NCI-H1092 treated with DMSO at 0.1 percent for 48 hours (cell line): ENCODE measurements at places on chromosomes 2 and 18.
A peak's percentile ranks its signal among the peaks of the same experiment; 100 is the strongest.

GRCh38 chr2:101617796-101618195 is 79.7 kb upstream of the MAP4K4 start:
- no peak for DNase-seq

- DNase-seq, result no peak
These were observed 329.7 kb downstream of the FSIP2 start for GRCh38 chr2:186068139-186068801.

DNA sequence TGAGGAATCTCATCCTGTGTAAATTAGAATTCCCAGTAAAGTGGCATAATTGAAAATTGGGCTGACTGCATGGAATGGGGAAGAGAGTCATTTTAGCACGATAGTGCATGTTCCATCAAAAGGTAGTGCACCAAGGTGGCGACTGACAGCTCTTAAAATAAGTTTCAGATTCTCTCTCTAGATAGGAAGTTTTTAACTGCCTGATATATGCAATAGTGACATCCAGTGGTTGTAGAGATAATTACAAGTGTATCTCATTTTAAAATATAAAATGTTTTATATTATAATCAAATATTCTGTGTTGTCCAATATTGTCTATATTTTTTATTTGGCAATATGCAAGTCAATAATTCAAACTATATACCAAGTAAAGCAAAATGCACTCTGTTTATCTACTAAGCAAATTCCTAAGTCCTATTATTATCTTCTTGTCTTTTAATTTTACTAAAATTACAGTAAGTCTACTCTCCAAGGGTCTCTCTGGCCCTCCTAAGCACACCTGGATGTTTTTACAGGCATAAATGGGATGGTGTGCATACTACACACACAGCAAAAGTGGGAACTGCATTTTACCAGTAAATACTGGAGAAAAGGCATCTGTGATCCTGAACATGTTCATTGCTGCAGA is 397.7 kb upstream of the HNRNPA3 start:
- DNase-seq, result peak; percentile 30

- DNase-seq, result no peak
These were observed 40.0 kb downstream of the TEX44 start for GRCh38 chr2:231632559-231633142.

DNA sequence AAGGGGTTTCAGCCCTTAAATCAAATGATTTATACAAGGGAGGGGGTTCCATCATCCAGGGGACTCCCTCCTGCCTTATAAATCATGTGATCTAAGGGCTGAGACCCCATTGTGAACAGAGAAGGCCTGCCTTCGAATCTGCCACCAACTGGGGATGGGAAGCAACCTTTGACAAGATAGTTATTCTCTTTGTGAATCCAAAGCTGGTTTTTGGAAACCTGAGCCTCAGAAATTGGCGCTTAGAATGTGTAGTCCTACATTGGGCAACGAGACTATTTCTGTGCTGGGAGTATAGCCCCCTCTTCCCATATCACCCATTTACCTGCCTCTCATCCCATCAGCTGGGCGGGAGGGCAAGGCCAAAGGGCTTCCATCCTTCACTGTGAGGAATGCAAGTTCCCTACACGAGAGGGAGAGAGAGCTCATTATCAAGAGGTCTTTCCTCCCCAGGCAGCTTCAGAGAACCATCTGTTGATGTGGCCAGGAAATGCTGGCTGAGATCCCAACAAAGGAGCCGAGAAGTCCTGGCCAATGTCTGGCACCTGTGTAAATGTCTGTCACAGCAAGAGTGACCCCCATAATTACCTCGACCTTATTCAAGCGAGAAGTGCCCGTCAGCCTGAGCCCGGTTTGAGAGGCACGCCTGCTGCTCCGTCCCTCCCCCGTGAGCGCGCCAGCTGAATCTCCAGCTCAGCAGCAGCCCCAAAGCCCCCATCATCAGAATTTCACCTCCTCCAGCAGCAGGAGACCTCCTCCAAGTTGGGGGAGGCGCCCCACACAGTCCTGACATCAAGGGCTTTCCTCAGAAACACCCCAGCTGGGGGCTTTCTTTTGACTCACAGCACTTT is 48.4 kb upstream of the APCDD1 start:
- DNase-seq, result peak; percentile 89

DNA sequence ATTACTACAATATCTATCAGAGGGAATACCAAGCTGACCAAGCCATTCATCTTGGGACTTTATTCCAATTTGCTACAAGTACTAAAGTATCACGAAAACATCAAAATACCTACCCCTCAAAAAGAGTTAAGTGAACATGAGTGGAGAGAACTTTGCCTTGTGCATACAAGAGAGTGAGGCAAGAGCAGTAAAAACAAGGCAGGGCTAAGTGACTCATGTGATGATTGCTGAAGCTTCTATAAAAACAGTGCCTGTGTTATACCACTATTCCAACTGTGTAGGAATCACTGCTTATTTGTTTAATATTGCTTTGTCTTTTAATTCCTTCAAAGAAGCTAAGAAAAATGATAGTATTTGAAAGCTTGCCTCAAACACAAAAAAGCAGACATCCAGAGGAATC is 61.2 kb downstream of the FARSB start:
- DNase-seq, result no peak

DNA sequence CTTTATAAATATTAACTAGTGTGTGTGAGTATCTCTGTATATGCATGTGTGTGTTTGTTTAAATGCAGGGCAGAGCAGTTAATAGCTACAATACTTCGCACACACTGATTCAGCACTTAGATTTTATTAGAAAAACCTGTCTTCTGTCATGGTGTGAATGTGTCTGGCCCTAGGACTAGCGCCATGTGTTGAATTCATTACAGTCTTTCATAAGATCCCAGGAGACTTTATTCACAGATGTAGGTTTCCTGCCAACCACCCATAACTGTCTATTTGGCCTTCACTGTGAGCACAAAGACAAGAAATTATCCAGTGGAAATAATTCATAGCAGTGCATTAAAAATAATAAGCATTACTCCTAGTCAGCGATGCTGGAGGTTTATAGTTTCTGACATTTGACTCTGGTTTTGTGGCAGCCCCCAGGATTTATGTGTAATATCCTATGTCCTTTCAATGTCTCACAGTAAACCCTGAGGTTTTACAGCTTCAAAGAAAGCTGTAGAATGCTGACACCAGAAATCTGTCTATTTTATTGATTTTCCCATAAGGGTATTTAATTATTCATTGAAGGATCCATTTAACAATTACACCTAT is 93.9 kb downstream of the ZNF804A start:
- peak; percentile 82 for DNase-seq

- DNase-seq, result no peak
These were observed 39.9 kb upstream of the KLF11 start for GRCh38 chr2:10003206-10004125.

DNA sequence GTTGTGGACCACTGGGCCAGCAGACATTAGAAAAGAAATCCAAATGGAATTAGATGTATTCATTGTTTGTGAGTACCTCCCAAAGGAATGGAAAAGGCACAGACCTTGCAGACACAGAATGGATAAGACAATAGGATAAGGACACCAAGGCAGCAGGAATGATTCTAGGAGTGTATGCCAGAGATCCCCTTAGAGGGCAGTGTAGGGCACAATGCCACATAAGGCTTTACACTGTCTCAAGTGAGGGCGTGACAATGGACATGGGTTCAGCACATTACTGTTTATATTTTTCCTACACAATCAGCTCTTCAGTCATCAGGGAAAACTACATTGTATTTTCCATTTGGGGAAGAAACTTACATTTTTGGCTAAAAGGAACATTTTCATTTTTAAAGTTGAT is 250.9 kb downstream of the PTH2R start:
- DNase-seq, result no peak

DNA sequence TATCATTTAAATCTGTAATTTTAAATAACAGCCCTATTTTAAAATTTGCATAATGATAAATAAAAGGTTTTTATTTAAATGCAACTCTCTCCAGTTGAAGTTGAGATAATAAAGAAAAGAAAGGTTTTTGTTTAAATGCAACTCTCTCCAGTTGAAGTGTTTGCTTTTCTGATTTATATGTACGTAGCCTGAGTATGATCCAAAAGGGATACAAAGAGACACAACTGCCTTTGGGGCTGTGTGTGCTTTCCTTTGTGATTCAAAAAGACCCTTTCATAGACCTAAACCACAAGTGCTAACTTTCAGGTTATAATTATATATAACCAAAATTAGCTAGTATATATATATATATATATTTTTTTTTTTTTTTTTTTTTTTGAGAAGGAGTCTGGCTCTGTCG is 76.2 kb upstream of the MFF start:
- peak; percentile 59 for DNase-seq

DNA sequence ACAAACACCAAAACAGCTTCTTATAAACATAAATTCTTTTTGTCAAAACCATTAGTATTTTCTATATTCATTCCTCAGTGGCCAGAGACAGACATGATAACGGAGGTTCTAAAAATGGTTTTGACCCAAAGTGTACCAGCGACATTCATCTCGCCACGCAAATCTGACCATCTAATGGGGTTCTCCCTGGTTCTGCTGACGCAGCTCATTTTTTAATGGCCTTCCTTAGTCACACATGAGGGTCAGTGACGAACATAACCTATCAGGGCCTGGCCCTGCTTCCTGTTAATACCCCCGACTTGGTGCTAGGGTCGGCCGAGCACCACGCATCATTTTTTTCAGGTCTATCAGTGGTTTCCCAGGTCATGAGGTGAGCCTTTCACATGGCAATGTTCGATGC is 45.9 kb upstream of the ARL4C start:
- no peak for DNase-seq

DNA sequence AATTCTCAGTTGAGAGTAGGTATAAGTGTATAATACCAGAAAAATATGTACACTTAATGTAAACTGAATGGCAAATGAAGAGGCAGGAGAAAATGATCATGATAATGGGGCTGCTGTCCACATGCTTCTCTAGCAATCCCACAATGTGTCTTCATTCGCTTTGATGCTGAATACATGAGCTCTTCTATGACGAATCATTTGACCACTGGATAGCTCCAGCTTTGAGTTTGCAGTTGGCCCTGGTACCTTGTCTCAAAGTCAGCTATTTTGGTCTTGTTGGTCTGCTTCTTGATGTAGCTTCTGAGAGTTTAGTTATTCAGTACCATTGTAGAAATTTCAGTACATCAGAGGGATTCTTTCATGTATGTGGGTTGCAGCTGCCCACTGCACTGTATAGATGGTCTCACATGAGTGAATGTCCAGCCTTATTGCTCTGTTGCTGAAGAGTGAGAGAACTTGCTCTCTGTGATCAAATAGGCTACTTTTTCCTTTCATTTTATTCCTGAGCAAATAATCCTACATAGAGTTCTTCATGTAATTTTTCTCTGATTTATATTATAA is 105.1 kb downstream of the TTC27 start:
- DNase-seq, result no peak

GRCh38 chr2:88443353-88443938 is 9.0 kb downstream of the FOXI3 start:
- no peak for DNase-seq

- DNase-seq, result no peak
These were observed 921.4 kb downstream of the TRIB2 start for GRCh38 chr2:13638181-13638580.

GRCh38 chr2:133314795-133315194 is 253.5 kb downstream of the NCKAP5 start:
- no peak for DNase-seq

DNA sequence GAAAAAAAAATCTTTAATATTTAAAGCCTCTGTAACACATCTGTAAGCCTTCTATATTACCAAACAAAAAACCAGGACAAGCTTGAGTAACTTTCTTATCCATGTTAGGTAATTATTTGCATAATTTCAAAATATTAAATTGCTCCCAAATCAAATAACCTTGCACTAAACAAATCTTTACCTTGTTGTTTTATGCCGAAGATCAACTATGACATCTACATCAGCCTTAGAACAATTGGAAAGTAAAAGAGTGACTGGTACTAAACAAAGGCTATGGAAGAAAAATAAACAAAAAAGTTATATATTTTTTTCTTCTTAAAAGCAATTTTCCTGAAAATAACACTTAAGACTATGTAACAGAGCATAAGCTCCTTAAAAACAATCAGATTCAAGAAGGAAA is 71.2 kb upstream of the SLC25A52 start:
- DNase-seq, result no peak

GRCh38 chr2:199543606-199544172 is 86.0 kb upstream of the SATB2 start:
- DNase-seq, result no peak

DNA sequence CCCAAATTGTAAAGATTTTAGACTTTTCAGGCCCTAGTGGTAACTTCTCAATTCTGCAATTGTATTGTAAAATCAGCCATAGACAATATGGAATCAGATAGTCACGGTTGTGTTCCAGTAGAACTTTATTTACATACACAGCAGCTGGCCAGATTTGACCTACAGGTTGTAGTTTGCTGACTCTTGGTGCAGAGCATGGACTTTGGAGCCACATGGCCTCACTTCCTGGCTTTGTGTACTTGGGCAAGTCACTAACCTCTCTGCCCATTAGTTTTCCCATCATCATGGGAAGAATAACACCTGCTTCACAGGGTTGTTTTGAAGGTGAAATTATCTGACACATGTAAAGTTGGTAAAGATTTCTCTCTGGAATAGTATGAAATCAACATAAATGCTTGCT is 147.6 kb downstream of the TMEM200C start:
- no peak for DNase-seq

- DNase-seq, result no peak
These were observed 12.4 kb downstream of the GALNT5 start for GRCh38 chr2:157269922-157270321.

DNA sequence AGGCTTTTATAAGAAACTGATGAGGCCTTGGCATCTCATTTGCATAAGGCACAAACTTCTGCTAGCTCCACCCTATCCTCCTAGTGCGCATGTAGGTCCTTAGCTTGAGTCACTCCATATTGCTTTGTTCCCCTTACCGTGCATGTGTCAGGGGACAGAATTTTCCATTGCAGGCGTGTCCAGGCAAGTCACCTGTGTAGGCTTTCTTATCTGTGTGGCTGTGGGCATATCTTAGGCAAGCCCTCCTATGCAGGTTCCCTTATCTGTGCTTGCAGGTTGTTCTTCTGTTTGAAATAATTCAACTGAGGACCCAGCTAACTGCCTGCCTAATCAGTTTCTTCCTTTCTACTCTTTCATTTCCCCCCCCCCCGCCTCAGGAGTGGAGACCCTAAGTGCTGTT is 63.3 kb upstream of the CDCA7 start:
- no peak for DNase-seq

DNA sequence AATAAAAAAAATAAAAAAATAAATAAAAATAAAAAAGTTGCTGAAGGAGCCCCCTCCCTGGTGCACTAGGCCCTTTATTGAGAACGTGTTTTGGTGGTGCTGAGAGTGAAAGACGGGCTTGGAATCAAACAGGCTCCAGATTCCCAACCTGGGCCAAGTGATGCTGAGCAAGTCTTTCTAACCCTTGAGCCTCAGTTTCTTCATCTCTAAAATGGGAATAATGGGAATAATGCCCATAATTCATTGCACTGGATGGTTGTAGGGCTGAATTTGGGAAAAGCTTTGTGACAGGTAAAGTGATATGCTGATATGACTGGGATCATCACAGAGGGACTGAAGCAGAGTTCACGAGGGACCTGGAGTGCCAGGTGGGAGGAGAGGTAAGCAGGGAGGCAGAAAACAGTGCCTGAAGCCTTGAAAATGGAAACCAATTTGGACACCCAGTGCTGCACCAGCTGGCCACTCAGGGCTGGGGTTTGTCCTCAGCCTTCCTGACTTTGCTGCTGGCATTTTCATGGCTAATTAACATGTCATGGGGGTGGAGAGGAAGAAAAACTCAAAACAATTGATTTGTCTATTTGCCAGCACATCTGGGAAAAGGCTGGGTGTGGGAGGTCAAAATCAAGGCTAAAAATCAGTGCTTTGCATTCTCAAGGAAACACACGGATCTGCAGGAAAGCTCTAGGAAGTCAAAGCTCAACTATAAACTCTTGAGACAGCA is 241.3 kb downstream of the LOXHD1 start:
- DNase-seq, result no peak

GRCh38 chr2:48438266-48438665 is 91.7 kb upstream of the STON1 start:
- DNase-seq, result no peak
